ENCODE measurements at places on chromosomes 4 and X. TPM values are rescaled to one million over a fixed set of nuclear protein-coding genes. Genes with fewer than 3 reads are reported as not detected.

- DNase-seq: no peak
Measured at GRCh38 chrX:96987228-96987627, 103.5 kb downstream of the RPA4 start.

- DNase-seq: no peak
Measured at GRCh38 chr4:16862697-16863096, 35.7 kb downstream of the LDB2 start.

The C4orf46 gene
- total RNA-seq: 3.3 TPM

- no peak for DNase-seq
Measured at GRCh38 chr4:43325220-43325967, 432.9 kb downstream of the GRXCR1 start.

DNA sequence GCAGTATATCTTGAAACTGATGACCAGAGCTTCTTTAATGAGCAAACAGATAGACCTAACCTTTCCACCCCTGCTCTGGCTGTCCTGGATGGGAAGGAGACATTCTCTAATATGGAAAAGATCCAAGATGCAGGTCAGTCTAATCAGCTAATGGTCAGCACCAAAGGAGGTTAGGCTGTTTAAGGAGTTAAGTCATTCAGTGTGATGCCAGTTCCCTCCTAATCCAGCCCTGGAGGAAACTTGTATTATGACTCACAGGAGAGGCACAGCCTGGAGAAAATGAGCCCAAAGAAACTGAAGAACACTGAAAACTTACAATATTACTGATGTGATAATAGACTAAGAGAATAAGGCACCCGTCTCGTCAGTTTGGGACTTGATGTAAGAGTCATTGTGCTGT lies 323.0 kb downstream of the HNRNPD start:
- no peak for DNase-seq

DNA sequence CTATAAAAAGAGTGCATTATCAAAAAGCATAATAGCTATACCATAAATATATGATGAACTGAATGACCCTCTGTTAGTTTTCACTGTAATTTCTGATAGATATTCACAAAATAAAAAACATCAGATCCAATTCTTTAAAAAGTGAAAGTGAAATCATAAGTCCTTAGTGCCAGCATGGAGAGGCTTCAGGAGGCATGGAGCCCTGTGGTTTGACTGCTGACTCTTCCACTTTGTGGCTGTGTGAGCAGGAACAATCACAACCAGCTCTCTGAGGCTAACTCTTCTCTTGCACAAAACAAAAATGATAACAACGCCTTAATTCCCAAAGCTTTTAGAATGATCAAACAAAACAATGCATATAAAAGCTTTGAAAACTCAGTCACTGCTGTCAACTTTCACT lies 1143.9 kb downstream of the PDHA2 start:
- no peak for DNase-seq

The RBMXL3 gene
- not detected for total RNA-seq

The PCDH11X gene
- total RNA-seq: under 0.01 TPM

DNA sequence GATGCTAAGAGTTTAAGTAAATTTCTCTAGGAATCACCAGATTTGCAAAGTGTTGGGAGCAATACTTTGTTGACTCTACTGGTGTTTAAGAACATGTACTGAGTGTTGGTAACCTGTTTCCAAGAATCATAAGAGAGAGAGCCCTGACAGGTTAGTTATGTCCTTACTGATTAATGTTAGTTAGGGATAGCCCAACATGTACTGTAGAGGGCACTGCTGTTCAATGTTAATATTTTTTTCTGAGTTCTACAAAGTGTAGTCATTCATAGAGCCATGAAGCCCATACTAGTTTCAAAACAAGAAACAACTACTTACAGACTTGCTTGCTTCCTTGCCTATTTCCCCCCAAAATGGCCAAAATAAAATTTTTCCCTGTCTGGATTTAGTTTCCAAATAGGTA lies 11.9 kb downstream of the TMPRSS11D start:
- DNase-seq: no peak

DNA sequence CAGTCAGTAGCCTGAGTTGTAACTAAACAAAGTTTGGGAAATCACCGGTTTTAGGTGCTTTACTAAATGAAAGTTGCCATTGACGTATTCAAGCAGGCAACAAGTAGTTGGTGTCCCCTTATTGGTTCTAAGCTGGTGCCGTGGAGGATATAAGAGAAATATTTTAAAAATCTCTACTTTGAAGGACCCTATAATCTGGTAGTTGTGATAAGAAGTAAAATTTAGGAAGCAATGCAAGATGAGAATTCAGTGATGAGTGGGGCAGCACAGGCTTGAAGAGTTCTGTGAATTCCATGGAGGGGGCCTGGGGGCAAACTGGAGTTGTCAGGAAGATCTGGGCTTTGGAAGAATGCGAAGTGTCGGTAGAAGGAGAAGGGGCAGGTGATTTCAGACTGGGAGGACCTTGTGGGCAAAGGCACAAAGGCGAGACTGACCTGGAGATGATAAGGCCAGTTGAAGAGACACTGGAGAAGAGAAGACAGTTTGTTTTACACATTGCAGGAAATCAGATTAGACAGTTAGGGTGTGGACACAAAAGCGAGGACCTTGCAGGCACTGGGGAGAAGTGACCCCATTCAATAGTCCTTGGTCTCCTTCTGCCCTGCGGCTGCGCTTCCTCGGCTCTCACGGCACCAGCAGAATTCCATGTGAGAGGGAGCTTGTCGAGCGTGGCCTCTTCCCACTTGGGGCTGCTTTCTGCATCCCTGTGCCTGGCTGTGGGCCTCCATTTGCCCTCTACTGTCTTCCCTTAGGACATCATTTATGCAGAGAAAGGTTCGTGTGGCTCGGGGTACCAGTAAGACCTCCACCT lies 1.3 kb downstream of the RHOH start:
- no peak for DNase-seq

DNA sequence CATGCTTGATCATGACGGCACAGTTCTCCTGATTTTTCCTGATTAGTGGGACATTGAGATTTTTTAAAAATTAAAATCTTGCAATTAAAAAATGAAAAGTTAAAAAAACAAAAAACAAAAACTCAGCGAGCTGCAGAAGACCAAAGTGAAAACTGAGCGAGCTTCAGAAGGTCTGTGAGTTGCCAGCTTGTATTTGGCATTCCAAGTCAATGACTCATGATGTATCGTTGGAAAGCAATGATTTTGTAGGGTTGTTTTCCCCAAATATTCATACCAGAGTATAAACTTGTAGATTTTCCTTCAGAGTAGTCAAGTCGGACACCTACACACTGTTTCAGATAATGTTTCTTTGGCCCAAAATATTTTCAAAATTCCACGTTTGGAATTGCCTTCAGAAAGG lies 76.9 kb downstream of the LRRC66 start:
- no peak for DNase-seq

The STK26 gene
- total RNA-seq: 11.3 TPM

Data from sigmoid colon (tissue), 7 donors.